Aorta (tissue), 5 donors: ENCODE measurements at places on chromosomes 16 and 17. TPM values are rescaled to one million over a fixed set of nuclear protein-coding genes. Genes with fewer than 3 reads are reported as not detected.

DNA sequence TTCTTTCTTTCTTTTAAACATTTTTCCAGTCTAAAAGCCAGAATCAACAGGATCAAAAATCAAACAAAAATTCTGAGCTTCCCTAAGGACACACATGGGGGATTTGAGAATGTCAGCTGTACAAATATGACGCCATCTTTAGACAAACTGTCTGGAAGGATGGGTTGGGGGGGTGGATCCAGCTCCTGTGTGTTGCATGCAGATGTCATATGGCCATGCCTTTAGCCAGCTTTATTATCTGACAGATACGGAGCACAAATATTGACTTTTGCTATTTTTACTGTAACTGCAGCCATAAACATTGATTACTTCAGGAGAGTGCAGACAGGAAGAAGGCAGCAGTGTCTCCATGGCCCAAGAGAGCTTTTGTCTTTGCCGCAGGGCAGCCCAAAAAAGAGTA lies 279.4 kb upstream of the ELAC2 start:
- no peak for DNase-seq

- DNase-seq: peak; percentile 90
These were observed 1.4 kb upstream of the HES7 start for GRCh38 chr17:8125154-8125946.

DNA sequence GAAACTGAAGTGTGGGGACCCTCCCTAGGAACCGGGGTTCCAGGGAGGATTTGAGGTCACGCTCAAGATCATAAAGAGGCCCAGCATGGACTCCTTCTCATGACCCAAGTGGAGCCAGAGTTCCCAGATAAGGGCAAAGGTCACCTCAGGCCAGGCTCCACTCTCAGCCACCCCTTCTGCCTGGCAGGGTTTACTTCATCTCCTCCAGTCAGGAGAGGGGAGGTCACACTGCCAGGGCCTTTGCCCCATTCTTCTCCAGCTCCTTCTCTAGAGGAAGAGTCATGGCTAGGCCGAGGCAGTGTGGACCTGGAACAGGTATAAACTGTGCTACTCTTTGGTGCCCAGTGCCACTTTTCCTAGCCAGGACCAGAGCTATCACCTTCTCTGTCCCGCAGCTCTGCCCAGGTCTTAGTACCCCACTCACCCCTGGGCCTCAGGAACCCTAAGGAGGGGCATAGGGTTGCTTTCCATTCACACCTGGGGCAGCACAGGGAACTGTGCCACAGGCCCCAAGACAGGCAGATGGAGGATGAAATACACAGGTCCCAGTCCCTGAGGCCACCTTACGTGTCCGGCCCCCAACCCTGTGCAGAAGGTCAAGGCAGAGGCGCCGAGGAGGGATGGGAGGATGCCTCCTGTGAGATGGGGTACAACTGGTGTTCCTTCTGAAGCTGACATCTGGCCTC lies 879 bp upstream of the ACSF2 start:
- no peak for DNase-seq

- no peak for DNase-seq
These were observed 122.3 kb downstream of the PCTP start for GRCh38 chr17:55873017-55873758.

GRCh38 chr17:5080591-5080990 lies 2.3 kb downstream of the ZFP3 start:
- DNase-seq: no peak

- DNase-seq: no peak
These were observed 3.3 kb downstream of the ARSG start for GRCh38 chr17:68294617-68295016.

DNA sequence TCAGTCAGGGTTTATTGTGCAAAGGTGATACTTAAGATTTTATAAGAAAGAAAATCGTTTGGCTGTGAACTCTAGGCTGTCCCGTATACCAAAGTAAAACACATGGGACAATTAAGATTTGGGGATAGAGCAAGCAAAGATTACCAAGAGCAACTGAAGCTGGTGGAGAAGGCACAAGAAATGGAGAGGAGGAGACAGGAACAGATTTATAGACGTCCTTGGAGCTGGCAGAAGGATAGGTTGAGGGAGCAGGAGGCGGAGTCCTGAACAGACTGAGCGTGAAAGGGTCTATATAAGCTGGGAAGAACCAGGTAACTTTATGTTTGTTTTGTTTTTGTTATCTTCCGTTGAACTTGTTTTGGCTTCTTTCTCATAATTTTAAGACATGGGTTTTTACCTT lies 3.8 kb downstream of the TNRC6C start:
- DNase-seq: no peak

The CD300H gene
- total RNA-seq: not detected

The PAGR1 gene
- total RNA-seq: 29.7 TPM
